ENCODE measurements at places on chromosomes 16 and 17.

DNA sequence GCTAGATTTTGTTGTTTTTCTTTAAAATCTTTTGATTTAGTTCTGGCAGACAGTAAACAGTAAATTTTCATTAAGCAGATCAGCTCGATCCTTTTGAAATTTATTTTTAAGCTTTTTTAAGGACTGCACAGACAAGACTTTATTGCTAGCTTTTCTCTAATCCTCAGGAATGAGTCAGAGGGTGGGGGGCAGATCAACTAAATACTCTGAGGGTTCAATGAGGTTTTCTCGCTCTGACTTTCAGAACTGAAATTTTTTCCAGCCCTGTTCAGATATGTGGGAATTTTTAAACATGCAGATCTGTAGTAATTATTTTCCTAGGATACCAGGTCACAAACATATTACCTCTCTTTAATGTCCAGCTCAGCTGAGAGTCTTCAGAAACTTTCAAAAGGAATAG is 977.2 kb downstream of the CDH11 start:
- DNase-seq = no peak

- DNase-seq = peak; percentile 56
Measured at GRCh38 chr16:66549284-66550131, at the start of gene TK2. TSS of gene TK2 (minus strand) at chr16:66550122. CDS start at chr16:66550061, 61 bp downstream.

- DNase-seq = no peak
Measured at GRCh38 chr16:77767826-77768225, 20.5 kb upstream of the VAT1L start.

GRCh38 chr16:89167425-89167941 is 4.1 kb upstream of the CDH15 start:
- peak; percentile 84 for DNase-seq

DNA sequence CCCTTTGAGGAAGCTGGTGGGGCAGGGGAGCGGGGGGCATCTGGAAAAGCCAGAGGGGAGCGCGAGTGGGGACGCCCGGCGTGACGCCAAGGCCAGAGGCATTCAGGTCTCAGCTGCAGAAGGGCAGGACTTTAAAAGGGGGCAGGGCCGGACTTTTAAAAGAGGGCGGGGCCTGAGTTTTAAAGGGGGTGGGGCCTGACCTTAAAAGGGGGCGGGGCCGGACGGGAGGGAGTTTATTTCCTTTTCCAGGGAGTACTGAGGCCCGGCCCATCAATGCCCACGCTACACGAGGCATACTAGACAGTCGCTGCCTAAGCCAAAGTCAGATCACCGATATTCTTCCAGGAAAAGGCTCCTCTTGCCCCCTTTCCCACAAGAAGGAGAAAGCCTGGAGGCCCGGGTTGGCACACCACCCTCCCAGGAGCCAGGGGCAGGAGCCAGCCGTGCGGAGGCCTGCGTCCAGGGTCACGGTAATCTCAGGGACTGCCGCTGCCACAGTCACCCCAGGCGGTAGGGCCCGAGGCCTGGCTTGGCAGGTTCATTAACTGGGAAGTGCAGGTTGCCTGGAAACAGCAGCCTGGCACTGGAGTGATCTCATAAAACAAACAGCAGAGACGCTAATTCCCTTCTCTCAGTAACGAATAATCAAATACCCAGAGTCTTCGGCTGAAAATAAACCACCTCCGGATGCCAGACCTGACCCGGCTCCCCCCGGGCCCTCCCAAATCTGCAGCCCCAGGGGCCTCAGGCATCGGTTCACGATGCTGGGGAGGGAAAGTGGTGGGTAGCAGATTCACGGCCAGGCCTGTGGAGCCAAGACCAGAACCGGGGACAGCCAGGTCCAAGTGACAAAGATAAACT is 90.7 kb downstream of the TIMM22 start:
- DNase-seq = no peak

- no peak for DNase-seq
Measured at GRCh38 chr16:19588661-19589060, 33.2 kb downstream of the VPS35L start.
